ENCODE measurements at places on chromosomes 3 and 15. TPM values are rescaled to one million over a fixed set of nuclear protein-coding genes. Genes with fewer than 3 reads are reported as not detected.

GNAT1 gene
- polyA plus RNA-seq: 0.02 TPM

SATB1 gene
- polyA plus RNA-seq: 6.1 TPM

ROBO2 gene
- polyA plus RNA-seq: 2.4 TPM

GALNT15 gene
- 2.8 TPM for polyA plus RNA-seq

SUCLG2 gene
- polyA plus RNA-seq: 32.5 TPM

TP63 gene
- 37.8 TPM for polyA plus RNA-seq

SKOR1 gene
- polyA plus RNA-seq: 0.12 TPM

ANKDD1A gene
- polyA plus RNA-seq: 1.9 TPM

SEC62 gene
- 17.0 TPM for polyA plus RNA-seq

NXPE3 gene
- 0.94 TPM for polyA plus RNA-seq

TEX55 gene
- polyA plus RNA-seq: not detected

COLQ gene
- 0.47 TPM for polyA plus RNA-seq

PSTPIP1 gene
- polyA plus RNA-seq: 3.6 TPM

MFSD1 gene
- polyA plus RNA-seq: 53.6 TPM

APOD gene
- 21.6 TPM for polyA plus RNA-seq

KCNAB1 gene
- polyA plus RNA-seq: 0.61 TPM

PLCB2 gene
- 5.3 TPM for polyA plus RNA-seq

CHMP2B gene
- polyA plus RNA-seq: 30.6 TPM

CGNL1 gene
- polyA plus RNA-seq: 6.7 TPM

PPIB gene
- 392 TPM for polyA plus RNA-seq

GRAMD2A gene
- 1.6 TPM for polyA plus RNA-seq

BCHE gene
- 0.98 TPM for polyA plus RNA-seq

CD276 gene
- polyA plus RNA-seq: 9.3 TPM

TMEM42 gene
- polyA plus RNA-seq: 8.3 TPM

GORASP1 gene
- polyA plus RNA-seq: 30.9 TPM

LTF gene
- polyA plus RNA-seq: 0.98 TPM

AHSG gene
- polyA plus RNA-seq: 0.06 TPM

GHRL gene
- 0.22 TPM for polyA plus RNA-seq

SPRED1 gene
- 1.7 TPM for polyA plus RNA-seq

DPPA2 gene
- polyA plus RNA-seq: not detected

UCN2 gene
- polyA plus RNA-seq: 7.2 TPM

EIF4A2 gene
- polyA plus RNA-seq: 241 TPM

NDUFAF3 gene
- polyA plus RNA-seq: 65.7 TPM

PP2D1 gene
- not detected for polyA plus RNA-seq

IL20RB gene
- polyA plus RNA-seq: 83.2 TPM

ACAP2 gene
- 11.9 TPM for polyA plus RNA-seq

MYLK gene
- polyA plus RNA-seq: 104 TPM

UTS2B gene
- 0.04 TPM for polyA plus RNA-seq

CATSPER2 gene
- polyA plus RNA-seq: 7.4 TPM

TMCO5A gene
- polyA plus RNA-seq: not detected

PPP2R3A gene
- polyA plus RNA-seq: 3.5 TPM

SCN11A gene
- not detected for polyA plus RNA-seq

HEXA gene
- 24.2 TPM for polyA plus RNA-seq

RHOV gene
- 138 TPM for polyA plus RNA-seq

CD96 gene
- polyA plus RNA-seq: 0.94 TPM

FOXB1 gene
- polyA plus RNA-seq: not detected

UROC1 gene
- not detected for polyA plus RNA-seq

MB21D2 gene
- polyA plus RNA-seq: 1.6 TPM

CCDC191 gene
- polyA plus RNA-seq: 1.0 TPM

EHHADH gene
- polyA plus RNA-seq: 3.3 TPM

PBRM1 gene
- polyA plus RNA-seq: 12.0 TPM

FBXO40 gene
- not detected for polyA plus RNA-seq

TMEM212 gene
- not detected for polyA plus RNA-seq

GOLGA6L9 gene
- 48.5 TPM for polyA plus RNA-seq

KLHL6 gene
- polyA plus RNA-seq: 0.16 TPM

C3orf49 gene
- polyA plus RNA-seq: not detected

ECE2 gene
- polyA plus RNA-seq: not detected
